ENCODE measurements at places on chromosomes 2 and 18.

DNA sequence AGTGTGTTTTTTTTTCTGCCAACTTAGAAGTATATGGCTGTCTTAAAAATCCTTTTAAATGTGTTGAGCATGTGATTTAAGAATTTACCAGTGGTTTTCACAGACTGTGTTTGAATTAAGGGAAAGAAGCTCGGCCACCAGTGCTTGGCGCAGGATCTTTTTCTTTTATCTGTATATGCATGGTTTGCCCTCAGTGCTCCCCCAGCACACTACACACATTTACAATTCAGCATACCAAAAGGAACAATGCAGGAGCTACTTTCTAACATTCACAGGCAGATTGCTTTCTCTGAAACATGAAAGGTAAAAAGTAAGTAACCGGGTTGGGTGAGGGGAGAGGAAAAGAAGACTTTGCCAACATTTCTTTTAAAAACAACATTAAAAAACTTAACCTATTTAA lies 3.9 kb downstream of the SALL3 start:
- DNase-seq, result no peak

DNA sequence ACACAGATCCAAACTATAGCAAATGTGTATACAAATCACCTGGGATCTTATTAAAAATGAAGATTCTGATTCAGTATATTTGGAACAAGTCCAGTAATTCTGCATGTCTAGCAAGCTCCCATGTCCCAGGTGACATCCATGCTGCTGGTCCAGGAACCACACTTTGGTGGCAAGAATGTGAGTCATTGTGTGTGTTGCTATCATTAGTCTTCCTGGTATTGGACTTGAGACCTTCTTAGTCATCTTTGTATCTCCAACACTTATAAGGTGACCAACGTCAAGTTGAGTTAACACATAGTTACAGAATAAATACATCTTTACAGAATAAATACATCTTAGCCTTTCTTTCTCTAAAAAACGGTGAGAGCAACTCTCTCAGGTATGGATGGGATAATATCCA lies 107.9 kb upstream of the NDUFV2 start:
- no peak for DNase-seq

DNA sequence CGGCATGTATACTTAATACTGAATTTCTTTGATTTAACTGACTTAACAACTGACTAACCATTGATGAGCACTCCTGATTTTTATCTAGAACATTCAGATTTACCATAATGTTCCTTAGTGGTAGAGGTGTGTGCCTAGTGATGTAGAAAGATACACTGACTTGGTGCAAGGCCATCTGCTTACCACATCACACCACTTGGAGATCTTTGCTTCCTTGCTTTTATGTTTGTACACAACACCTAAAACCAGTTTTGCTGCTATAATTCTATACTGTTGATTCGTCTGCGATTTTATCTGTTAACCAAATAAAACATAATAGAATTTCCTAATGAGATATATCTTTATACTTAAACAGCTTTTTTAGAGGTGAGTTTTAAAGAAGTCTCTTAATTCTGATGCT lies 3.9 kb upstream of the FARP2 start:
- no peak for DNase-seq

- no peak for DNase-seq
Measured at GRCh38 chr2:72144274-72144631, 3.4 kb downstream of the CYP26B1 start.

DNA sequence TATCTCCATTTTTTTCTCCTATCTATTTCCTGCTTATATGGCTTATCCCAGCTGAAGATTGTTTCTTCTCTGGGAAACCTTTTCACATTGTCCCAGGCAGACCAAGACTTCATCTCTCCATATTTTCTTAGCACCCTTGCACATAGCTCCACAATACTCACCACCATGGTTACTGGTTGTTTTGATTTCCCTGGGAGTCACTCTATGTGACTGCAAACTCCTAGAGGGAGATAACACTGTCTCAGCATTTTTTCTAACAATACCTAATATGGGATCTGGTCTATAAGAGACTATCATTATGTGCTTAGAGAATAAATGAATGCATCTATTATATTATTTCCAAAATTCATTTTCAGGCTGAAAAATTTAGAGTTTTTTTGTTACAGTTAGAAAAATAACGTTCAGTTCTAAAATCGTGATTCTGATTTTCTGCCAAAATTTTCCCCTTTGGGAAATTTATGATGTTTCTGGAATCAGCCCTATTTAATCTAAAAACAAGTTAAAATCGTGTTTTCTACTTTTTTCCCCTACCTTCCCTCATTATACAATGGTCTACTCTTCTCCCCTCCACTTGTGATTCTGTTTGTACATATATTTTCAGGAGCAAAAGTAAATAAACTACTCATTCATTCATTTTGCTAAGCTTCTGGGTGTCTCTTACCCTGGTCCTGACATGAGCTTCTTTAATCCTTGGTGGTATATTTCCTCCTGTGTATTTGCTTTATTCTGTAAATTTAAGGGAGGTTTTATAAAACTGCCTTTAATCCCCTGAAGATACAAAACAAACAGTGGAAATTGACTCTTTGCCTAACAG lies 95.4 kb downstream of the HNMT start:
- no peak for DNase-seq

- no peak for DNase-seq
Measured at GRCh38 chr2:44246436-44246835, 28.8 kb upstream of the SLC3A1 start.

DNA sequence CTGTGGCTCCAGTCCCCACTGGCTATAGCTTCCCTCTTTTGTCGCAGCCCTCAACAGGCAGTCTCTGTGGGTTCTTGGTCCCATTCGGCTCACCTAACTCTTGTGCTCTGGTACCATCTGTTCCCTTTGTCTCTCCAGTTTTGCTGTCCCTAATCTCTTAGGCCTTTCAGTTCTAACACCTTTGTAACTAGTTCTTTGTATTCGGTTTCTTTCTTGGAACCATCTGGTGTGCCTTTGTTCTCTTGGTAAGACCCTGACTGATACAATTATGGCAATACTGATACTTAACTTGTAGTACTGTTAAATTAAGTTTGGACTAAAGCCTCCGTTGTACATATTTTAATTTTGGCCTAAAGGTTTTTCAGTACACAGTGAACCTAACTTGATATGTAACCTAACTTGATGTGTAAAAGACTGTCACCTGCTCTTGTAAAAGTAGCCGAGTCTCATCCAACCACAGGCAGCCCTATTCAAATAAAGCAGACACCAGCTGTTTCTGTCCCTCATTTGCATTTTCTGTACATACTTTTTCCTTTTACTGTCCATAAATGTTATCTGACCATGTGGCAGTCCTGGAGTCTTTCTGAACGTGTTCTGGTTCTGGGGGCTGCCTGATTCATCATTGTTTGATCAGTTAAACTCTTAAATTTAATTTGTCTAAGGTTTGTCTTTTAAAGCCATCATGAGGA lies 4.8 kb upstream of the MRPL44 start:
- DNase-seq, result no peak

- no peak for DNase-seq
Measured at GRCh38 chr2:72173640-72174321, 26.1 kb upstream of the CYP26B1 start.

GRCh38 chr2:8285081-8285480 lies 396.8 kb upstream of the ID2 start:
- DNase-seq, result no peak

DNA sequence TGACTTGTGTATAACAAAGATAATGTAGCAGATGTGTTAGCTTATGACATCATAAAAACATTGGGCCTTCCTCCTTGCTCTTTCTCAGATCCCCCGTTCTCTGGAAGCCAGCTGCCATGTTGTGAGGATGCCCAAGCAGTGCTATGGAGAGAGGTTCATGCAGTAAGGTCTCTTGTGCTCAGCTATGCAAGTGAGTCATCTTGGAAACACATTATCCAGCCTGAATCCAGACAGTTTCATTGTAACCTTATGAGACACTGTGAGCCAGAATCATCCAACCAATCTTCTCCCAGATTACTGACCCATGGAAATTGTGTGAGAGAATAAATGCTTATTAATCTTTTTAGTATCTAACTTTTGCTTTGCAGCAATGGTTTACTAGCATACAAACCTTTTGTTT lies 60.8 kb downstream of the ST6GAL2 start:
- DNase-seq, result no peak

GRCh38 chr2:232260075-232260474 lies 118.5 kb upstream of the ALPP start:
- DNase-seq, result no peak

DNA sequence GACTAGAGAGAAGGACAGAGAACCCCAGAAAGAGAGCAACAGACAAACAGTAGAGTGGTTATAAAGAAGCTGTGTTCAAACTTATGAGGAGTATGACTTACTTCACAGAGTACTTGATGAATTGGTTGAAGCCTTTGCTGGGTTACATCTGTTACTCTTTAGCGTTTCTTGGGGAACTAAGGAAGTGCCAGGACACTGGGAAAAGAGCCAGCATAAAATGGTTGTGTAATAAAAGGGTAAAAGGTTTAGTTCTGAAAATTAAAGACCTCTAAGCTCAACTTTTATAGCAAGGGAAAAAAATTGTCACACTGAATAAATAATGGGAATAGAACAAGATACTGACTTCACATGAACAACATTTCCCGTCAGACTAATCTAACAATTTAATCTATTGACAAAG lies 17.0 kb upstream of the STAT4 start:
- no peak for DNase-seq

GRCh38 chr2:97900806-97901205 lies 94.9 kb downstream of the TMEM131 start:
- no peak for DNase-seq

- DNase-seq, result no peak
Measured at GRCh38 chr2:174248998-174249592, 763 bp upstream of the OLA1 start.

DNA sequence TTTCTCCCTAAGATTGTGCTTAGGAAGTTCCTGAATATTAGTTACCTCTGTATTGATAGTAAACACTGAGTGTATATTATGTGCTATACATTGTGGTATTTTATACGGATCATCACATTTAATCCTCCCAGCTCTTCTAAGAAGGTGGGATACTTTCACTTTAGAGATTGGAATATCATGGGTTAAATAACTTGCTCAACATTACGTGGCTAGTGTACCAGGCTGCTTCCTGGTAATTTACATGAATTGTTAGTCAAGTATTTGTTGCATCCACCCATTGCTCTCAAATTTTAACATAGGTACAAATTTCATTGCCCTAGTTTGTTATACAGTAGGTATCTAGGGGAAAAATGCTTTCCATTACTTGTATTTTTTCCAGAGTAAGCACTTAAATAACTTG lies 21.4 kb downstream of the FAM98A start:
- no peak for DNase-seq

- no peak for DNase-seq
Measured at GRCh38 chr2:54735636-54736035, 12.2 kb downstream of the EML6 start.

DNA sequence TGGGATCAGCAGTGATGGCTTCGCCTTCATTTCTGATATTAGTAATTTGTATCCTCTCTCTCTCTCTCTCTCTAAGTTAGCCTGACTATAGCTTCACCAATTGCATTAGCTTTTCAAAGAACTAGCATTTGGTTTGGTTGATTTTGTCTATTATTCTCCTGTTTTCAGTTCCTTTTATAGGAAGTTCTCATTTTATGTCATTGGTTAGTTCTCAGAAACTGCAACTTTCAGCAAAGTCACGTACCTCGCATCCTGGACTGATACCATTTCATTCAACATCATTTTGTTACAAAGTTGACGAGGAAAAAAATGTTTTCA lies 450.8 kb downstream of the EIPR1 start:
- no peak for DNase-seq

GRCh38 chr2:53670331-53670730 lies 97.3 kb upstream of the CHAC2 start:
- DNase-seq, result no peak

DNA sequence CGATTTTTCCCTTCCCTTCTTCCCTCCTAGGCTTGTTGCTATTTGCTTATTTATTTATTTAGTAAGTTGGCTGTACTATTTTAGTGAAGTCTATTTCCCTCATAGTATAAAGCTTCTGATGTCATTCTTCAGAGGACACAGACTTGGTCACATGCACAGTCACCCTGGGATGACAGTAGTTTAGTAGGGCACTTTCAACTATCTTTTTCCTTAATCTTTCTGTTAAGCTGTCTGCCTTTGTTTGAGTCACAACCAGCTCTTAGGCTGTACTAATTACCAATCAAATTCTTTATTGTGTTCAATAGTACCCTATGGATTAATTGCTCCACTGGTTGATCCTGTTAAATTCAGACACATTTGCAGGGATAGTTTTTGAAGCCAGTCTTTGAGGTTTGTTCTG lies 26.9 kb upstream of the RAB31 start:
- DNase-seq, result no peak

DNA sequence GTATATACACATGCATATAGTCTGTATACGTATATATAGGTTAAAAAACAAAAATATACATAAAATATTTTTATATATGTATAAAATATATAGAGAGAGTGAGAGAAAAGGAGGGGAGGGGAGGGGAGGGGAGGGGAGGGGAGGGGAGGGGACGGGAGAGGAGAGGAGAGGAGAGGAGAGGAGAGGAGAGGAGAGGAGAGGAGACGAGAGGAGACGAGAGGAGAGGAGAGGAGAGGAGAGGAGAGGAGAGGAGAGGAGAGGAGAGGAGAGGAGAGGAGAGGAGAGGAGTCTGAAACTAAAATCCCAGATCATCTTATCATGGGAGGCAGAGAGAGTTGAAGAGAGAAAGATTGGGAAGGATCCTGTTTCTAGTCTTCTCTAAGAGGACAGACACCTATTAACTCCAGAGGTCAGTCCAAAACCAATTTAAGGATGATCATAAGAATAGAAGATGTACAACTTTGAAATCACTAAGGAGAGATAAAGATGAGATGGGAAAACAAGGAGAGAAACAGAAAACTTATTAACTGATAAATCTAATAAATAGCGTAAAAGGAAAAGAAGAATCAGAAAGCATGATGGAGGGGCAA lies 195.4 kb downstream of the SRBD1 start:
- no peak for DNase-seq

DNA sequence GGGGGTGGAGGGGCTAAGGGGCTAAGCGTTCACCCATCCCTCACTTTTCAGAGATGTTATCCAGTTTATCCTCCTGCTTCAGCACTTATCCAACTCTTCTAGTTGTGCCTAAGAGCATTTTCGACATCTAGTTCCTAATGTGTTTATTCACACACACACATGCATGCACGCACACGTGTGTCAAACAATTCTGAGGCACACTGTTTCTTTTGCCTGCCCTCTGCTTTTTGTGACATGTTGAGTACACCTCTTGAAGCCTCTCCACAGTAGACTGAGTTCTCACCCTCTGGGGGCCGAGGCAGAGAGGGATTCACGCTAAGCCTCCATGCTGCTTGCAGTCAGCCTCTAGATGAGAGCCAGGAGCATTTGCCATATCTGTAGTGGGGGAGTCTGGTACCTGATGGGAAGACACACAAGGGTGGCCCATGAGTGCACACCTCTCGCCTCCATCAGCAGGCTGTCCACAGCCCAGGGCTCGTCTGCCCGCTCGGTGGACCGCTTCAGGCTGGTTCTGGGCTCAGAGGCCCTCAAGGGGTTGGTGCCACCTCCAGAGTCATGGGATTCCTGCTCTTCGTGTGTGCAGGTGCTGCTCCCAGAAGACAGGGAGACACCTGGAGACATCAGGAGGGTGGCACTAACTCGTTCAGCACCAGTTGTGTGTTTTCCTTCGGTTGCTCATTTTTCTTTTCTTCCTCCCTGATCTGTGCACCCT lies 11.9 kb downstream of the TWIST2 start:
- DNase-seq, result no peak

Measured in stimulated activated CD8-positive, alpha-beta memory T cell treated with anti-CD3 and anti-CD28 coated beads, Interleukin-12 subunit alpha, Interleukin-12 subunit beta, amount 100 ng/mL, for 4 hours (primary cell).